Umbilical cord (tissue), 2 donors: ENCODE measurements at places on chromosomes 2 and 18.

GRCh38 chr18:45024357-45025088 is 343.8 kb downstream of the SETBP1 start:
- DNase-seq, result no peak

DNA sequence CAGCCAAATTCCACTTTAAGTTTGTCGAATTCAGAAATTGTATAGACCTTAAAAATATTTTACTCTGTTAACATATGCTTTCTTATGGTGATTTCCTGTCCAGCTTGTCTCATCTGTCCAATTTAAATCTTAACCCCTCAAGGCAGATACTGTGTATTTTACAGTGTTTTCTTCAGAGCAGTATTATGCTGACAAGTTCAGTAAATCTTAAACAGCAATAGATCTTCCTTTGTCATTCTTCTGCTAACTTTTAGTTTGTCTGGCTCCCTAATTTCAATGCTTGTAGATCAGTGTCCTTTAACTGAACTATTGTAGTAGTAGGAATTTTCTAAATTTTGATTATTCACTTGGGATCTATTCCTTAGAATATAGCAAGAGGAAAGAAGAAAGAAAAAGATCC is 52.8 kb upstream of the MEIS1 start:
- peak; percentile 11 for DNase-seq

DNA sequence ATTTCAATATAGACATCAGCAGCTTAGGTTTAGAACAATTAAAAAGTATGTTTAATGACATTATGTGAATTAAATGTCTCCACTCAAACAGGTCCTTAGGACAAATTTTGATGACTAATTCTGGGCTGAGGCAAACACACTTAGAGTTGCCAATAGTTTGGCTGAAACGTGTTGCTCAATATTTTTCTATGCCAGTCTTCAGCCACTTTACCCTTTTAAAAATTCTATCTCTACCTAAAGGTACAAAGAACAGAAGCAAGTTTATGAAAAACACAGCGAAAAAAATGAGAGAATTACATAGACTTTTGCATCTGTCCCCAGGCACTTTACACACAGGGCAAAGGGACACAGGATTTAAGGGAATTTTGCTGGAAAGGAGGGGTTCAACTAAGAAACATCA is 4.5 kb downstream of the IDH1 start:
- DNase-seq, result no peak

- no peak for DNase-seq
These were observed 21.6 kb upstream of the AGXT start for GRCh38 chr2:240846873-240847595.

- DNase-seq, result no peak
These were observed 1089.5 kb downstream of the LRP1B start for GRCh38 chr2:141041281-141041680.

- DNase-seq, result no peak
These were observed 6.7 kb upstream of the ONECUT2 start for GRCh38 chr18:57428221-57429150.

DNA sequence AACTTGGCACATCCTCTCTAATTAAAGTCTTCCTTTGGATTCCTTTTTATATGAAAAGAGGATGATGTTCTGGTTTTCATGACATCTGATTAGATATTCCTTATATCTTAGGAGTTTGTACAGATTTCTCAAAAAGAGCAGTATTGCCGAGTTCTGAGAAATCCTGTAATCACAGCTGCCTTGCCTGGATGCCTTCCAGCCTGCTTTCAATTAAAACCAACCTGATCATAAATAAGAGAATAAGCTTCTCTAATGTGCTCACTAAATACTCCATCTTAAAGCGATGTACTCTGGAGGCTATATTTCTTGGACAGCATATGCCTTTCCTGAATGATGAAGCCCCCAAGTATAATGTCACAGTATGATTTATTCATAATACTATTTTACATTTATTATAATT is 1203.8 kb upstream of the PIK3C3 start:
- DNase-seq, result no peak

DNA sequence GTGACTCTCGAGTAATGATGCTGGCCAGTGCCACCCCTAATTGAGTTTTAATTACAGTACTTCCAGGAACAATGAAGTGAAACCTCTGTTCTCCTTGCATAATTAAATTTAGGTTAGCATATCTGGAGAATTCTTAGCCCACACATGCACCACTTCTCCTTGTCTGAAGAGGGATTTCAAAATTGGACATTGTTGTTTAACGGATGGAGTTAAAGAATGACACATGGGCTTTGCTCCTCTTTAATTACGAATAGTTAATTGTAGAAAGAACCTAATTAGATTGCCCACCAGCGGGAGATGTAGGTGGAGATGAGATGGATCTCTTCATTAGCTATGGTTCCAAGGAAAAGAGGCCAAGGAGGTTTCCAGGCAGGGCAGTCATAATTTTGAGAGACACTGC is 33.1 kb upstream of the EN1 start:
- no peak for DNase-seq

DNA sequence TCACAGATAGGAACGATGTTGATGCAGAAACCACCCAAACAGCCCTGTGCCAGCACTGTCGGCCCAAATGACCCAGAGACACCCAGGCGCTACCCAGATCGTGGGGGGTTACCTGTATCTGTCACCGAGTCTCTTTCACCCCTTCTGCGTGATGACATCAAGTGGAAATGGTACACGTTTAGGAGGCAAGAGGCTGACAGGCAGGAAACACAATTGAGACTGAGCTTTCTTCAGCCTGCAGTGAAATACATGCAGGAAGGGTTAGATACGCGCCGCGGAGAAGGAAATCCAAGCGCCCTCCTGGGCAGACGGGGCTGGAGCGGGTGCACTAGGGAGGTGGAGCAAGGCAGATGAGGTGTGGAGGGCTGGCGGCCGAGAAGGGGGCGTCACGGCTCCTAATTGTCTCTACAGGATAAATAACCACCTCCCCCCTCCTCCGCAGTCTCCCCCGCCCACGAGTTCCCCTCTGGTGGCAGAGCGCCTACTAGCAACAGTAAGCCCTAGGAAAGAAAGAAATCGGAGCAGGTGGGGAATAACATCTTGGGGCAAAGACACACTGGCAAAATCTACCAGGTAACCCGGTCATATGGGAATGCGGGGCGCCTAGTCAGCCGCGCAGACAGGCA is at the start of gene RNF152:
RNF152 (minus strand) TSS at position 325 of the 626 bp plus-strand sequence. CDS start 76,544 bp downstream, outside the sequence.
- peak; percentile 28 for DNase-seq

DNA sequence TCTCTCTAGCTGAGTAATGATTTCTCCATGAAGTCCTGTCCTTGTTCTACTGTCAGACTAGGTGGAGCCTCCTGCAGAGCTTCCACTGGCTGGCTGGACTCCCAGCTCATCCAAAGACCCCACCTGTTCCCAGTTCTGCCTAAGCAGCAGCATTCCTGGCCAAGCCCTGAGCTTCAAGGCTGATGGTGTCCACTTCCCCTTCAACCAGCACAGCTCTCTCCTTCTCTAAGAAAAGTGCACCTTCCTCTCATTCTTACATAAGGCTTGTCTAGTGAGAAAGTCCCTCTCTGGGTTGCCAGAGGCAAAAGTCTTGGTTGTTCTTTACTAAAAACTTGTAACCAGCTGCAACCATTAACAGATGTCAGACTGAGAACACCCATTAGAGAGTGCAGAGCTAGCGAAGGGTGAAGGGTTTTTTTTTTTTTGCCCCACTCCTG is 58.9 kb downstream of the CXCR4 start:
- no peak for DNase-seq

GRCh38 chr2:164065038-164065437 is 329.2 kb upstream of the FIGN start:
- no peak for DNase-seq

DNA sequence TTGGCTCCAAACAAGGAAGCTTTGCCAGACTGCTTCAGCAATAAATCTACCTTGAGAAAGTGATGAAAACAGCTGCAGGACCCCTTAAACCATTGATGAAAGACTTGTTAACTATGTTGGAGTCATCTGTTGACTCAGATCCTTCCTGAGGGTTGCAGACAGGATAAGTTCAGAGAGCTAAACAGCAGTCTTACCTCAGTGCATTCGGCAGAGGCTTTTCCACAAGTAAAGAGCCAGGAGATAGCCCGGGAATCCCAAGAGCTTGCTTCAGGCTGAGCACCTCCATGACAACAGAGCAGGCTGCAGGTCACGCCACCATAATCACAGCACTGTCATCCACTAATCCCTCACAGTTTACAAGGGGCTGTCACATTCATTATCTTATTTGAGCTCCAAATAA is 23.7 kb downstream of the KIAA2012 start:
- peak; percentile 45 for DNase-seq

DNA sequence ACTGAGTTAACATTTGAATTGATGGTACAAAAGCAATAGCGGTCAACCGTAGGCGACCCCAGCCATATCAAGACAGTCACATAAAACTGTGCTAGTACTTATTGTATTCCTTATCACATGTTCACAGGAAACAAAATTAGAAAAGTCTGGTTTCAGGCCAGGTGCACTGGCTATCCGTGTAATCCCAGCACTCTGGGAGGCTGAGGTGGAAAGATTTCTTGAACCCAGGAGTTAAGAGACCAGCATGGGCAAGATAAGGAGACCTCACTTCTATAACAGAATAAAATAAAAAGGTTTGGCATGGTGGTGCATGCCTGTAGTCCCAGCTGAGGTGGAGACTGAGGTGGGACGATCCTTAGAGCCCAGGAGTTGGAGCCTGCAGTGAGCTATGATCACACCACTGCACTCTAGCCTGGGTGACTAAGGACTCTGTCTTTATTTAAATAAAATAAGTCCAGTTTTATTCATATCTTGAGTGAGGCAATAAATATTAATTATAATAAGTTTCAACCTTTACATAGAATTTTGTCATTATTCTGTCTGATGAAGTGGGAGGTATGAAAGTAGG is 84.1 kb upstream of the RGPD4 start:
- no peak for DNase-seq

- no peak for DNase-seq
These were observed 135.9 kb downstream of the RHBDD1 start for GRCh38 chr2:226971770-226972169.

DNA sequence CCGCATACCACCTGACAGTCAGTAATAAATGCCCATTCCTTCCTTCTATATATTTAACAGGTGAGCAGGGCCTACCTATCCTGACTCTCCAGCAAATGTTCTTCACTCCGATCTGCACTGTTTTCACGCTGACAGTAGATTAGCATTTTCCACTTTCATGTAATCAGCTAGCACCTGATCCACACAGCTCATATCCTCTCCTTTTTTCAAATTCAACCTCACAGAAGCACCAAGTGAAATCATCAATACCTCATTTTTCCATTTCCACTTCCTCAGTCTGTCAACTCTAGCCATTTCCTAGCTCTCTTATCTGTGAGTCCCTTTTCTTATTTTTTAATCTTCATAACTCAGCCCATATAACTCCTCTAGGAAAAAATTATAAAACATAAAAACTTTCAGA is 402.8 kb downstream of the ZEB2 start:
- no peak for DNase-seq

GRCh38 chr18:26103579-26103978 is 13.2 kb upstream of the SS18 start:
- DNase-seq, result no peak

GRCh38 chr2:240196716-240197461 is 56.4 kb upstream of the OTOS start:
- no peak for DNase-seq

GRCh38 chr2:162221064-162221463 is 22.2 kb downstream of the FAP start:
- DNase-seq, result peak; percentile 36

- DNase-seq, result no peak
These were observed 24.5 kb downstream of the LOXHD1 start for GRCh38 chr18:46632401-46633071.

DNA sequence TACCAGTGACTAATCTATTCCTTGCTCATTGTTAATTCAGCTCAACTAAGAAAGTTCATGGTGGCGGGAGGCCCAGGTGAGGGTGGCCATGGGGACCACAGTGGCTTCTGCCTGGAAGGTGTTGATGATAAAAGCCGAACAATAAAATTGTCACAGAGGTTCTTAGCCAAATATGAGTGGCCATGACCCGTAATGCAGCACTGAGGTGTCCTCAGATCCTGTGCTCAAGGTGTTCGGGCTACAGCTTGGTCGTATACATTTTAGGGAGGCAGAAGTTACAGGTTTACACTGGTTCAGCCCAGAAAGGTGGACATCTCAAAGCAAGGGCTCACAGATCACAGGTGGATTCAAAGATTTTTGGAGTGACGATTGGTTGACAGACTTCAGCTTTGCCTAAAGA is 98.5 kb upstream of the SNTG2 start:
- no peak for DNase-seq
